GDM1 (cell line): ENCODE measurements at places on chromosomes 13 and 19.

DNA sequence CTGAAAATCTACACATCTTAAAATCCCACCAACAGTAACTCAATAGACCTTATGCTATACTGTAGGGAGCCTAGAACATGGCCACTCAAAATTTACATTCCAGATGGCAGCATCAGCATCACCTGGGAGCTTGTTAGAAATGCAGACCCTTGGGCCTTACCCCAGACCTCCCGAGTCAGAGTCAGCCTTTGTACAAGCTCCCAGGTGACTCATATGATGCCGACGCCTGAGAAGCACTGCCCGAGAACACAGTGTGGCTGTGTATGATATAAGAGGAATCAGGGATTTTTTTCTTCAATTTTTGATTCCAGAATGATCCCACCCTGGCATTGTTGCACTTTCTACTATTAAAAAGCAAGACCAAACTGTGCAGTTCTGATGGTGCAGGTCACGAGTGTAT is 35.9 kb upstream of the CNMD start:
- no peak for DNase-seq

DNA sequence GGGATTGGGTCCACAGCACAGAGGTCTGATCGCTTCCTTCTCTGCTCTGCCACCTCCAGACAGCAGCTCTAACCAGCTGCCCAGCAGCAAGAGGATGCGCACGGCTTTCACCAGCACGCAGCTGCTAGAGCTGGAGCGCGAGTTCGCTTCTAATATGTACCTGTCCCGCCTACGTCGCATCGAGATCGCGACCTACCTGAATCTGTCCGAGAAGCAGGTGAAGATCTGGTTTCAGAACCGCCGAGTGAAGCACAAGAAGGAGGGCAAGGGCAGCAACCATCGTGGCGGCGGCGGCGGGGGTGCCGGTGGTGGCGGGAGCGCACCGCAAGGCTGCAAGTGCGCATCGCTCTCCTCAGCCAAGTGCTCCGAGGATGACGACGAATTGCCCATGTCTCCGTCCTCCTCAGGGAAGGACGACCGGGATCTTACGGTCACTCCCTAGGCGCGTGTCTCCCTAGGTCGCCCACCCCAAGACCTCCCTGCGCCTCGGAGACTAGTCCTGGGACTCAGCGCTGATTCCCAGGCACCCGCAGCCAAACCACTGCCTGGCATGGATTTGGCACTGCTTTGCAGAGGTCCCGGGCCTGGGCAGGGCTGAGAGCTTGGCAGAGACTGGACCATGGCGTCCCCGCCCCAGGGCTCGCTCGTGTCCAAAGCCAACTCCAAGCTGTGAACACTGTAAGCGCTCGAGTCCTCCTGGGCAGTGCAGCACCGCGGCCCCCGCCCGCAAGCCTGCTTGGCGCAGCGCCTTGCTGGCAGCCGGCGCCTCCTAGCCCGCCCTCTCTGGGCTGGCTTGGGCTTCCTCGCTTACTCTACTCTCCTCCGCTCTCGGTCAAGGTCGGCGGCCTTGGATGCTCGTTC is 1.5 kb downstream of the GSX1 start:
- no peak for DNase-seq

GRCh38 chr19:51372649-51373504 is at the start of gene NKG7:
Gene NKG7, minus strand, starts transcription at chr19:51372654. Its CDS starts 119 bp downstream, at chr19:51372535.
- peak; percentile 90 for DNase-seq

- DNase-seq, result no peak
These were observed 28.4 kb upstream of the ATP12A start for GRCh38 chr13:24651718-24652345.

GRCh38 chr19:3606174-3606689 is 443 bp downstream of the TBXA2R start:
- no peak for DNase-seq

- DNase-seq, result no peak
These were observed 43.9 kb downstream of the CELF5 start for GRCh38 chr19:3268326-3268725.

GRCh38 chr13:28958018-28958417 is 137.9 kb downstream of the MTUS2 start:
- DNase-seq, result no peak

DNA sequence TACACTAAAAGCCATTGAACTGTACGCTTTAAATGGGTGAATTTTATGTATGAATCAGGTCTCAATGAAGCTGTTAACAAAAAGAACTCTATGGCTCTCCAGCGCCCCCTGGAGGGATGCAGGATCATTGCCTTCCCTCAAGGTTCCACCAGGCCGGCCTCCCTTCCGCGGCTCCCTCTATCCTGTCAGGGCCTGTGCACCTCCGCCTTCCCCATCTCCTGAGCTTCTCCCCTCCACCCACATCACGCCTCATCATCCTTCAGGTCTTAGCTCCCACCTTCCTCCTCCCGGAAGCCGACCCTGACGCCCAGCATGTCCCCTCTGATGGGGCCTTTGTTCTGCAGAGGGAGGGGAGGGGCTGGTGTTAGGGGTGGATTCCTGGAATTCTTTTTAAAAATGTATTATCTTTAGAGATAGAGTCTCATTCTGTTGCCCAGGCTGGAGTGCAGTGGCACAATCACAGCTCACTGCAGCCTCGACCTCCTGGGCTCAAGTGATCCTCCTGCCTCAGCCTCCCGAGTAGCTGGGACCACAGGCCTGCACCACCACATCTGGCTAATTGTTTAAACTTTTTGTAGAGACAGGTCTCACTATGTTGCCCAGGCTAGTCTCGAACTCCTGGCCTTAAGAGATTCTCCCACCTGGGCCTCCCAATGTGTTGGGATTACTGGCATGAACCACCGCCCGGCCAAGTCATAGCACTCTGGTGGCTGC is 27.7 kb downstream of the MEIS3 start:
- peak; percentile 34 for DNase-seq

DNA sequence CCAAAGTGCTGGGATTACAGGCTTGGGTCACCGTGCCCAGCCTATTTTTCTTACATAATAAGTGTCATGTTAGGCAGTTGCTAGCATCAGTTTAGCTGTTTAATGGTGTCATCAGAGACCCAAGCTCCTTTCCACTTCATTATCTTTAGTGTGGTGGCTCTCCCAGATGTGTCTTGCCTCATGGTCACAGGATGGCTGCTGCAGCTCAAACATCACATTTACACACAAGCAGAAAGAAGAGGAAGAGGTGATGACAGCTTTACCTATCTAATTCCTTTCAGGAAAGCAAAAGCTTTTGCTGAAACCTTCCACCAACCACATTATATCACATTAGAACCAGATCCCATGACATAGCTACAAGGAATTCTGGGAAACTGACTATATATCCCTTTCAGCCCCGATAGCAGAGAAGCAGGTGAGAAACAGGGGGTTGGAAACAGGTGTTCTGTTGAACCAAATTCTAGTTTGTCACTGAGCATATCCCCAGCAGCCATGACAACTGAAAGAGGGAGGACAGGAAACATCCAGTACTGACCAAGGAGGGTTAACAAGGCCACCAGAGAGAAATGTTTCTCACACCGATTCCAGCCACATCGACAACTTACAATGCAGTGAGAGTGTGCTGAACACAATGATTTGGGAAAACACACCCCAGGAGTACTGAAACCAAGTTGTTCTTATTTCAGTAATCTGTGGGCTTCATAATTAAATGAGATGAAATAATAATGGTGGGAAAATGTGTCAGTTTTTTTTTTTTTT is 617.0 kb downstream of the UQCRFS1 start:
- DNase-seq, result no peak

DNA sequence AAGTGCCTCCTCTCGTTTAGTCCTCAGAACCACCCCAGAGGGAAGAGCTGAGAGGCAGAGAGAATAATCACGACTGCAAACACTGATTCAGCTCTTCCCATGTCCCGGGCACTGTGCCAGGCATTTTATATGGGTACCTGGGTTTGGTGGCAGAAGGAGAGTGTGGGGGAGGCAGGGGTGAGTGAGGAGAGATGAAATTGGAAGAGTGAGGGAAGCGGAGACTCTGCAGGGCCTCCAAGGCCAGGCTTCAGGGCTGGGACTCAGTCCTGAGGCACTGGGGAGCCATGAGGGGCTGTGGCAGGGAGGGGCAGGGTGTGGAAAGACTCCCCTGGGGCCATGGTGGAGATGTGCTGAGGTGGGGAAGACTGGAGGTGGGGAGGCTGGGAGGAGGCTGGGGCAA is 8.7 kb downstream of the SYNGR4 start:
- DNase-seq, result no peak

DNA sequence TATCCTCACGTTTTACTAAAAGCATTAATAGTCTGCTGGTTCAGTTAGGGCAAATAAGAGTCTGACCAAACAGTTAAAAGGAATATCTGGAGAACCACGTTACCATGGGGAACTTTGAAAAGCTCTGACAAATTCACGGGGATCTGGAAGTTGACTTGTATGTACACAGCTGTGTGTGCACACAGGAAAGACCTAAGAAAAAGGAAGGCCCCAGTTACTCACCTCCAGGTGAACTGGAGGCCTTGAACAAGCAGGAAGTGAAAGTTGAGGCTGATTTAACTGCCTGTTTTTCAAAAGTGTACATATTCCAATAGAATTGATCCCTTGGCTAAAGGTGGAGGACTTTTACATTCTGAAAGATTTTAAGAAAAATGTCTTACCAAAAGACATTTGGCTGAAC is 1891.6 kb upstream of the PCDH20 start:
- DNase-seq, result no peak

- no peak for DNase-seq
These were observed 1.5 kb upstream of the IGSF23 start for GRCh38 chr19:44611812-44612295.

DNA sequence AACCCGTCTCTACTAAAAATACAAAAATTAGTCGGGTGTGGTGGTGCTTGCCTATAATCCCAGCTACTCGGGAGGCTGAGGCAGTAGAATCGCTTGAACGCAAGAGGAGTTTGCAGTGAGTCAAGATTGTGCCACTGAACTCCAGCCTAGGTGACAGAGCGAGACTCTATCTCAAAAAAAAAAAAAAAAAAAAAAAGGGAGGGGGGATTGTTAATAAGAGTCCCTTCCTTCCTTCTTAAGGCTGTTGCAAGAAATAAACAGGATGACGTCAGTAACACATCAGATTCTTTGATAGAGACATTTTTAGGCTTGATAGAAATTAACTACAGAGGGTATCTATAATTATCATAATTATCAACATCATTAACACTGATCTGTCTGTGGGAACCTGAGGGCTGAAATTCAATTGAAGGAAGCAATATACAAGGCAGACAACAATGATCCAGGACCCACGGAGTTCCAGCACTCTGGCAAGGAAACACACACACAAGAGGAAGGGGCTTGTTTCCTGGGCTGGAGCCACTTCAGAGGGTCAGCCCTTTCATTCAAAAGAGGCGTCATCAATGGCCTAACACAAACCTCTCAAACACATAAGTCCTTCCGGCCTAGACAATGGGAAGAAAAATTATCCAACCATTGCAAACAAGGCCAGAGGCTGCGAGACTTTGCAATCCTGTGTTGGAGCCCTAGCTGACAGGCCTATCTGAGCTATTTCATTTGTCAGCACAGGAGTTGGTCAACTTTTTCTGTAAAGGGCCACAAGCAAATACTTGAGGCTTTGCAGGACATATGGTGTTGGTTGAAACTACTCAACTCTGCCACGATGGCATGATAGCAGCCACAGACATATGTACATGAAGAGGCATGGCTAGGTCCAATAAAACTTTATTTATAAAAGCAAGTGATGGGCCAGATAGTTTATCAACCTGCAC is 105.2 kb downstream of the INSR start:
- DNase-seq, result no peak

DNA sequence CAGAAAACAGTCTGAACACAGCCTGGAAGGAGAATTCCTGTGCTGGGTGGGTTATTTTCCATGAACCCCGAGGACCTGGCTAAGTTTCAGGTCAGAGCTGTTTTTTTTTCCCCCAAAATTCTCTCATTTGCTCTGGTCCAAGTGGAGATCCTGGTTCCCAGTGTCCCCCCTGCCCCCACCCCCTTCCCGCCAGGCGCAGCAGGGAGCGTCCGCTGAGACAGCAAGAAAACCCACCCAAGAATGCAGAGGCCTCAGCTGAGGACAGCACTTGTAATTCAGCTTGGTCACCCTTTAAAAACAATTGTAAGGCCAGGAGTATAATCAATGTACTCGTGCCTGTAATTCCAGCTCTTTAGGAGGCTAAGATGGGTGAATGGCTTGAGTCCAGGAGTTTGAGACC is 11.4 kb upstream of the TSPAN16 start:
- no peak for DNase-seq

GRCh38 chr19:49387936-49388372 is at the start of gene KASH5:
Gene KASH5, plus strand, starts transcription at chr19:49388249. Its CDS starts 2,635 bp downstream, at chr19:49390884.
- DNase-seq, result no peak

- no peak for DNase-seq
These were observed 1973.3 kb downstream of the OLFM4 start for GRCh38 chr13:55001881-55002280.

DNA sequence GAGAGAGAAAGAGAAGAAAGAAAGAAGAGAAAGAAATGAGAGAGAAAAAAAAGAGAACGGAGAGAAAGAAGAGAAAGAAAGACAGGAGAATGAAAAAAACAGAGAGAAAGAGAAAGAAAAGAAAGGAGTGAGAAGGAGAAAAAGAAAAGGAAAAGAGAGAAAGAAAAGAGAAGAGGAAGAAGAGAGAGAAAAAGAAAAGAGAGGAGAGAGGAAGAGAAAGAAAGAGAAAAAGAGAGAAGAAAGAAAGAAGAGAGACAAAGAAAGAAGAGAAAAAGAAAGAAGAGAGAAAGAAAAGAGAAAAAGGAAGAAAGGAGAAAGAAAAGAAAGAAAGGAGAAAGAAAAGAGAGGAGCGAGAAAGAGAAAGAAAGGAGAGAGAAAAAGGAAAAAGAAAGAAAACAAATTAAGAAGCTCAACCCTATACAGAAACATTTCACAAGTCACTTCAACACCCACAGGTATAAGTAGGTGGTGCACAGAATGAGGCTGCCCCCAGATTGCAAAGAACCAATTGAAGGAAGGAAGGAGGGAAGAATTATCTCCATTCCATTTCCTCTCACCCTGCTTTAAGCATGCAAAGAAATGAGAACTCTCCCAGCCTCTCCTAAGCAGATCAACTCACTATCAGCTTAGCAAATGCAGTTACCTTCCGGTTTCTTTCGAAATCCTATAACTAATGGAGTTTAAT is 98.8 kb upstream of the CACNA1A start:
- no peak for DNase-seq

GRCh38 chr13:25224151-25224550 is 52.1 kb upstream of the AMER2 start:
- no peak for DNase-seq

DNA sequence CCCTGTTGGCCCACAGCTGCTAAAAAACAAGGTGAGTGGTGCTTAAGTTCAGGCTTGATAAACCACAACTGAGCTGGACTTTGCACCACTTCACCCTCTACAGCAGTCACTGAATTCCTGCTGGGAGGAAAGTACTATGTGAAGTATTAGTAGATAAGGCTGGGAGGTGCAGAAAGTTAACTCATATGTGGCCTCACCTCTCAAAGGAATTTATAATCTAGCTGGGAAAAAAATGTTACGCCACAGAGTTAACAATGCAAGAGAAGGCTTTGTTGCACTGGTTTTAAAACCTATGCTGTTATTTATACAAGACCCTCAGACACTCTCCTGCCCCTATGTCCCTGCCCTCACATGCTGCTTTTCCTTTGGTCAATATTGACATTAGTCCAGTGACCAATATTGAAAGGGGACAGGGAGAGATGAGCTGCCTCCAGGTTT is 60.9 kb downstream of the LIG4 start:
- no peak for DNase-seq
